ENCODE measurements at places on chromosomes 12 and 14.

GRCh38 chr12:21946983-21947382 lies 5.8 kb upstream of the ABCC9 start:
- no peak for DNase-seq
- H3K36me3 ChIP-seq = no peaks in the 10 kb centered on the region
- no peak overlapping the region for H3K27ac ChIP-seq

GRCh38 chr14:74238974-74239847 lies at the start of gene VSX2:
VSX2 (plus strand) TSS chr14:74239449; CDS start chr14:74239562, 113 bp downstream.
- no peaks in the 10 kb centered on the region for H3K36me3 ChIP-seq
- H3K27me3 ChIP-seq = peaks cover 87% of the 10 kb centered on the region
- peak within 1 kb of the TSS; percentile 2 for H3K4me3 ChIP-seq
- H3K27ac ChIP-seq = no peak within 1 kb of the TSS
- DNase-seq = no peak
- H3K4me1 ChIP-seq = peaks cover 22% of the 10 kb centered on the region

DNA sequence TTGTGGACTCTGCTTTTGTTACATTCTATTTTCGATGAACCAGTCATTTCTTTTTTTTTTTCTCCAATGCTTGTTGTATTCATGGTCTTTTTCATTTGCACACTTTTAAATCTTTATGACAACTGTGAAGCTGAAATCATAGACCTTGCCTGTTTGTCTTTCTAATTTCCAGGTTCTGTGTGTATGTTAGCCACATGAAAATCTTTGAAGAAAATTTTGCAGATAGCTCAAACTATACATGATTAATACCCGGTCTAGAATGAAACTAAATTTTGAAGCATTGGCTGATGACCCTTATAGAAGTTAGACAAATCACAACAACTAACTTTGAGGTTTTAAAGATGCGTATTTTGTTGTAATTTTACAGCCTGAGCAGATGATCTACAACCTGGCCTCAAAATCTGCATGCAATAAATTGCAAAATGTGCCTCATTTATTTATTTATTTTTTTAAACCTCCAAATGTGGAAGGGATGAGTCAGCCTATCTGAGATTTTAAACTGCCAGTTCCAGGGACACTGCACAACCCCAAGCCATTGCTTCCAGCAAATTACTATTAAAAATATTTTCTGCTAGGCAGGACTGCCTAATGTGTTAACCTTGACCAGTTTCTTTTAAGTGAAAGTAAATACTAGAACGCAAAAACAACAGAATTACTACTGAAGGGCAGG lies 96.3 kb upstream of the NAV3 start:
- H3K4me1 ChIP-seq = no peaks in the 10 kb centered on the region
- DNase-seq = no peak
- no peak overlapping the region for H3K27ac ChIP-seq
- no peaks in the 10 kb centered on the region for H3K36me3 ChIP-seq
- no peaks in the 10 kb centered on the region for H3K27me3 ChIP-seq

GRCh38 chr12:1616233-1617066 lies 12.6 kb upstream of the WNT5B start:
- no peak overlapping the region for H3K27ac ChIP-seq
- no peak overlapping the region for H3K4me3 ChIP-seq
- H3K36me3 ChIP-seq = no peaks in the 10 kb centered on the region
- H3K4me1 ChIP-seq = peaks cover 7% of the 10 kb centered on the region

- no peak overlapping the region for H3K4me3 ChIP-seq
- no peak overlapping the region for H3K27ac ChIP-seq
- H3K36me3 ChIP-seq = no peaks in the 10 kb centered on the region
Observed at GRCh38 chr14:73472185-73473114, 14.1 kb upstream of the NUMB start.

Data from spinal cord (tissue), 10 donors.